NCI-H446 (cell line): ENCODE measurements at places on chromosomes 6 and 20.

GRCh38 chr6:105560611-105561066 is 157.8 kb upstream of the PREP start:
- DNase-seq, result no peak

DNA sequence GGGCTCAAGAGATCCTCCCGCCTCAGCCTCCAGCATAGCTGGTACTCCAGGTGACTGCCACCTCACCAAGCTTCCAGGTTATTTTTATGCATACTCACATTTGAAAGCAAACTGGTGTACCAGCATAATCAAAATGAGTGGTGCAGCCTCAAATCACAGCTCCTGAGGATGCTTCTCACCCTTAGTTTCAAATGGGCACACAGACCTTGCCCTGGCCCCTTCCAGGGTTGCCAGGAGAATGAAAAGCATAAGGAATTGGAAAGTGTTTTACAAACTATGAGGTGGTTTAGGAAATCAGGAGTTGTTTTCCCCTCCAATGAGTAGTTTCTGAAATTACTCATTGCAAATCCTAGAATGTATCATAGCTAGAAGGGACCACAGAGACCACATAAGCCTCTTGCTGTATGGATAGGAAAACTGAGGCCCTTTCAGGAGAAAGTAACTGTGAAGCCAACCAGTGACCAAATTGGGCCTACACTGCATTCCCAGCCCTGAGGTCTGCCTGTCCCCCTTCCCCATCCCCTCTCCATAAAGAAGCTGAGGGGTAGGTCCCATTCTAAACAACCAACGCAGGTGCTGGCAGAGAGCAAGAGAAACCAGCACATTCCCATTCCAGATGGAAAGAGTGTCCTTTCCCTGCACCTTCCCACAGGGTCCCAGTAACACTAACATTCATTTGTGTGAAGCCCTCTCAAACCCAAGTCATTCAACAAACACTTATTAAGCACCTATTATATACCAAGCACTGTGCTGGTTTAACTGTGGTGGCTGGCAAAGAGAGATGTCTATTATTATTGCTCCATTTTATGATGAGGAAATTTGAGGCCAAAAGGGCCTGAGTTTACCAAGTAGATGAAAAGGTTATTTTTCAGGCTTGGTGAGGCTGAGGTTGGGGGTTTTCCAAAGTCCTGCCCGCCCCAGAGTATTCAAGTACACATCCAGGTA is 2.1 kb upstream of the E2F1 start:
- DNase-seq, result no peak

- DNase-seq, result peak; percentile 47
Measured at GRCh38 chr6:111573131-111573883, 32.4 kb downstream of the TRAF3IP2 start.

- DNase-seq, result no peak
Measured at GRCh38 chr20:37354210-37355195, 8.6 kb downstream of the SRC start.

DNA sequence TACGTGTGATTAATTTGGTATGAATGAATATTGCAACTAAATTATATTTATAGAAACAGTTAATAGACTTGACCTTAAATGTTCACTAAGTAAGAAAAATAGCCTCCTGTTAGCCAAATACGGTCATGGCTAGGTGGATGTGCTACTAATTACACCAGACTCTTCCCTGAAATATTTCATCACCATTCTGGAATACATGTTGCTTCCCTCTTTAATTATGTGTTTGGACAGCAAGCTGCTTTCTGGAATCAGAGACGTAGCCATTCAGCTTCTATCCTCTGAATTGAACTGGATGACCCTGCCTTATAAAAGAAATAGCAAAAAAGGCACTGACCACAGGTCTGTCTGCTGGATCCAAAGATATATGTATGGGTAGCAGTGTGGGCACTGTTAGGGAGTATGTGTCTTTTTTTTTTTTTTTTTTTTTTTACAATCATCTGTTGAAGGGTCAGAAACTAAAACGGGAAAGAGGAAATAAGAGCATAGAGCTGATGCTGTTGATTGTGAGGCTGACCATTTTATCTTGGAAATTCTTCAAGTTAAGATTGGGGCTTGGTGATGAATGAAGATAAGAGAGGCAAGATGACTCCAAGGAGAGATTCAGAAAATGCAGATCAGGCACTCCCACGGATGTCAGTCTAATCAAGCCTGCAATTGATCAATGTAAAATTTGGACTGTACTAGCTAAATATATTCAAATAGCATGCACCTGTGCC is 283.2 kb upstream of the HSF2 start:
- DNase-seq, result no peak

DNA sequence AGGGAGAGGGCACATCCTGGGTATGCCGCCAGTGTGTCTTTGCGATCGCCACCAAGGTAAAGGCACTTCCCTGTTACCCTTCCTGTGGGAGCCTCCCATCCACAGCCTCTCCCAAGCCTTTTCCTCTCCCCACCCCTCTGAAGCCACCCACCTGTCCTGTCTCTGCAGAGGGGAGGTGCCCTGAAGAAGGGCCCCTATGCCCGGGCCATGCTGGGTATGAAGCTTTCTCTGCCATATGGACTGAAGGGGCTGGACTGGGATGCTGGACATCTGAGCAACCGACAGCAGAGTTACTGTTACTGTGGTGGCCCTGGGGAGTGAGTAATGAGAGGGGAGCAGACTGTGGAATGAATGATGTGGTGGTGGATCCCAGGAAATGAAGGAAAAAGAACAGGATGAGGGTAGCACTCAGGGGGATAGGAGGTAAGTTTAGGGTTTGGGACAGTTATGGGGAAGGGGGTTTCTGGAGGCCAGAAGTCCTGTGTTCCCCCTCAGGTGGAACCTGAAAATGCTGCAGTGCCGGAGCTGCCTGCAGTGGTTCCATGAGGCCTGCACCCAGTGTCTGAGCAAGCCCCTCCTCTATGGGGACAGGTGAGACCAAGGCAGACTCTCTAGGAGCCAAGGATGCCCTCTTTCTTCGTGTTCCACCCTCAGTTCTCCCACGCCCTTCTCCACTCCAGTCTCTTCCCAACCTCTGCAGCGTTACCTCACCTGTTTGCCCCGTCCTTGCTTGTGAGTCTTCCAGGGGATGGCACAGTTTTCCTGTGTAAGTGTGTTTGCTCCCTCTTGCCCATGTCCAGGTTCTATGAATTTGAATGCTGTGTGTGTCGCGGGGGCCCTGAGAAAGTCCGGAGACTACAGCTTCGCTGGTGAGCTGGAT is 2.7 kb downstream of the PHF1 start:
- DNase-seq, result no peak

- no peak for DNase-seq
Measured at GRCh38 chr20:46169245-46170171, 51.4 kb downstream of the CD40 start.

GRCh38 chr6:130176378-130176777 is 46.4 kb downstream of the SAMD3 start:
- DNase-seq, result no peak

GRCh38 chr6:123055256-123055655 is 59.2 kb downstream of the CLVS2 start:
- no peak for DNase-seq

DNA sequence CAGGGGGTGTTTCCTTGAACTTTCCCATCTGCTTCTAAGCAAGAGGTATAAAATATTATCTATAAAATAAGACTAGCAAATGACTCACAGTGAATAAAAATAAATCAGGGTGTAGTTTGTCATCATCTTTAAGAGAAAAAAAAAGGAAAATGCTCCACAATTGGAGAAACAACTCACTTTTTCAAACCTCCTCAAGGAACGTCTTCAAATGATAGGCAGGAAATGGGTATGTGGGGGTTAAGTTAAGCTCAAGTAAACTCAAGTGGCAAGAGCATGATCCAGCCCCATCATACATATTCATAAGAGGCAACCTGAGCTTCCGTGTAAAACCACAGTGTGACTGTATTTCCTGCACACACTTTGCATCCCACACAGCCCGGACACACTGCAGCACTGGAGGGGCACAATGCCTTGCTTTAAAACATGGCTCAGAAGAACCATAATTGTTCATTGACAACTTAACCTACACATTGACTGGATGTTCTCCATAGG is 58.5 kb upstream of the CEP85L start:
- no peak for DNase-seq

DNA sequence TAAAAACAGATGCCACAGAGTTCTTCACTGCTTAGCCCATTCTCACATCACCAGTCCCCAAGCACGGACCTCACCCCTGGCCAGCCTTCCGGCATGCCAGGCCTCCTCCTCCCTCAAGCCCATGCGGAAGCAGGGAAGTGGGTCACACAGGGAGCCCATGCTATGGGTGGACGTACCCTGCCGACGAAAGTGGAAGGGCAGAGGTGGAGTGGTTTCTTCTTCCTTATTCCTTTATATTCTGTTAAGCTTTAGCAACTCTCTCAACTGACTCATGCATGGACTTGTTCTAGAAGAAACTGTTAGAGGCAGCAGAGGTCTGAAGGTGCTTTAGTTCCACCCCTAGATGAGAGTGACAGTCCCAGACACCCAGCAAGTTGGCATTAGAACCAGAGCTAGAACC is 118.6 kb downstream of the LY86 start:
- no peak for DNase-seq

- DNase-seq, result peak; percentile 47
Measured at GRCh38 chr20:24587384-24588046, 118.1 kb downstream of the SYNDIG1 start.

DNA sequence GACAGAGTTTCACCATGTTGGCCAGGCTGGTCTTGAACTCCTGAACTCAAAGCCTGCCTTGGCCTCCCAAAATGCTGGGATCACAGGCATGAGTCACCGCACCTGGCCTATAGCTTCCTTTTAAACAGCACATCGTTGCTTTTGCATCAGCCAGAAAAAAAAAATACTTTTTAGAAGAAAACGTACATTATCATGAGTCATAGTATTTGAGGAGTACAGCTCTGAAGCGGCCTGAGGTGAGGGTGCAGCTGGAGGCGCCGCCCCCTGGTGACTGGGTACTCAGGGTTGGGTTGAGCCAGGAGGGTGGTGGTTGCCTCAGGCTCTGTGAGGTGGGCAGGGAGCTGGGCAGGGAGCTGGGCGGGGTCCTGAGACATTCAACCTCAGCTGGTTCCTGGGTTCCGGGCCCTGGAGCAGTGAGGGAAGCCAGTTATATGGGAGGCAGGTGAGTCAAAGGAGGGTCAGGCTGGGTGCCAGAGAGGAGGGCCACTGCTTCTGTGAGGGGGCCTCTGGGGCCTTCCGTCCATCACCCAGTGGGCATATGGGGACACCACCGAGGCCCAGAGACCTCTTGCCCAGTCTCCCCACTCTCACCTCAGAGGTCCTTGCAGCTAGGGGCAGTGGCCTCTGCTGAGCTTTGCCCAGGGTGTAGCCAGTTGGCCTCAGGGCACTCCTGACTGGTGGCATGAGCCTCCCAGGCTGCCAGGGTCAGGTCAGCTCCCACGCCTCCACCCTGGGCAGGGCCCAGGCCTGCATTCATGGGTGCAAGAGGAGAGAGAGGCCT is 11.7 kb upstream of the ID1 start:
- no peak for DNase-seq

DNA sequence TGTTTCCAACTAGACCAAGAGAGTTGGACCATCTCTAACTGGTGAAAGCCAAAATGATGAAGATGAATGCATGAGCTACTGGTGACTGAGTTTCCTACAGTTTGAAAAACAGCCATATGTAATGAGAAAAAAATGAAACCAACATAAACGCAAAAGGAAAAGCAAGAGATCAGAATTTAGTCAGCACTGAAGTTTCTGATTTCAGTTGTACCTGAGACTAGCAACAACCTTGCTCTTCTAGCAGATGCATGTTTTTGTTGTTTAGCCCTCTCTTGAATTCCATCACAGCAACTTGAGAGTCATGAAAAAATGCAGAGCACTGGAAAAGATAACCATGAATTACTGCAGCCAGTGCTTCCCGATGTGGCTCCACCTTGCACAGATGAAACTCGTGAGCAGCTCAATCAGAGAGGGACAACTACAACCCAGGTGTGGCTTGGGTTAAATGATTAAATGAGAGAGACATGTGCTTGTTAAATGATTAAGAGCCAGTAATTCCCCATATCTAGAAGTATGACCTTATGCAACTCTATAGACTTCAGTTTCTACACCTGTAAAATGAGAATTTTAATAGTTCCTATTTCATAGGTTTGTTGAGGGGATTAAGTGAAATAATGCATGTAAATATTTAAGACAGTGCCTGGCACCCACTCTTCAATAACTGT is 104.8 kb downstream of the ELOVL4 start:
- DNase-seq, result no peak

GRCh38 chr6:31919624-31920303 is 7.8 kb upstream of the C2 start:
- DNase-seq, result no peak

DNA sequence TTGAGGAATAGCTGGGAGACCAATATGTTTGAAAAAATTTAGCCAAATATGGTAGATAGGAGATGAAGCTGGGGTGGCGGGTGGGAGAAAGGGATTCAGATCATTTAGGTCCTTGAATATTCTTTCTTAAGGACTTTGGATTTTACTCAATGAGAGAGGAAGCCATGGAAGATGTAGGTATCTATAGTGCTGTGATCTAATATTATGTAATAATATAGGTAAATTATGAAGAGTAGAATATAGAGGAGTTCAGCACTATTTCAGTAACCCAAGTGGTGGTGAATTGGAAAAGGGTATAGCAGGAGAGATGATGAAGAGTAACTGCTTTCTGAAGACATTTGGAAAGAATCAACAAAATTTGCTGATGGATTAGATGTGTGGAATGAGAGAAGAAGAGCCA is 417.6 kb downstream of the UTRN start:
- no peak for DNase-seq

DNA sequence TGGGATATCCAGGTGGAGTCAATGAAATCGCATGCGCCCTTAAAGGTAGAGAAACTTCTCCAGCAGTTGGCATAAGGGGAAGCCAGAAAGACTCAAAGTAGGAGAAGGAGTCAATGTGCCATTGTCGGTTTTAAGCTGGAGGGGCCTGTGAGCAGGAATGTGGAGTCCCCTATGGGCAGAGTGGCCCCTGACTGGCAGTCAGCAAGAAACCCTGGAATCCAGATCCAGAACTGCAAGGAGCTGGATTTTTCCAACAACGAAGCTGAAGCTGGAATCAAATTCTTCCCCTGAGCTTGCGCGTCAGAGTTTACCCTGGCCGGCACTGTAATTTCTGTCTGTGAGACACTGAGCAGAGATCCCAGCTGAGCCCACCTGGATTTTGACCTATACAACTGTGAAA is 315.0 kb downstream of the DHX35 start:
- DNase-seq, result no peak

- no peak for DNase-seq
Measured at GRCh38 chr6:69106511-69106910, 471.4 kb downstream of the ADGRB3 start.
